ENCODE measurements at places on chromosomes 6 and 20.
A peak's percentile ranks its signal among the peaks of the same experiment; 100 is the strongest.

GRCh38 chr6:16827627-16828026 lies 66.4 kb upstream of the ATXN1 start:
- no peak for DNase-seq

GRCh38 chr20:6979621-6980020 lies 212.1 kb downstream of the BMP2 start:
- DNase-seq: no peak

DNA sequence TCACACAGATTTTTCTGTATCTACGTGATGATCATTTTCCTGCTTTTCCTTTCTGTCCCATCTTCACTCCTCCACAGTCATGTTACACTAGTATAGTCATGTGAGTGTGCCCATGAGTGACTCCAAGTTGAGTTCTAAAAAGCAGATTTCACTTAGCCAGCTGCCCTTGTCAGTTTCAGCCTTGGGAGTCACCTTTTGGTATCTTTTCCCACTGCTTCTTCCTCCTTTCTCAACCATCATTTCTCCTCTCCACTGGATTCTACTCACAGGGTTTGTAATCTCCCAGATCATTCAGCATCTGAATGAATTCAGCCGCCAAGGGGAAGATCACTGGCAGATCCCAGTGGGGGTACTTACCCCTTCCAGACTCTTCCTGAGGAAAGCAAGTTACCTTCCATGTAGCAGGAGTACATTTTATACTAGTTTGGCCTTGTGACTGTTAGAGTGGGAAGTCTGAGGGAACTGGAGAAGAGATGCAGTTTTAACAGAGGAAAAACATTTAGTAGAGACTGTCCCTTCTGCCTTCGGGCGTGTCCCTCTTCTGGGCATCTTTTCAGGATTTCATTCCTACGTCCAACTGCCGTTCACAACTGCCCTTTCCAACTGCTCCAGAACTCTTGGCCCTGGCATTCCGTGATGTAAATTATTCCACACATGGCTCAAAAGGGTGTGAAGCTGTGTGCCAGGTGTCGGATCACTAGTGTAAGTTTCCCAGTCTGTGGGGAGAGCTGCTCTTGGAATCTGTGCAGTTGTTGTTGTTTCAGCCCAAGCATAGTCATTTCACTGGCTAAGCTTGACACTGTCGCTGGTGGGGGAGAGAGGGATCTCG lies 38.9 kb downstream of the BICRAL start:
- DNase-seq: no peak

- DNase-seq: no peak
Observed at GRCh38 chr20:59631751-59632540, 27.6 kb downstream of the PHACTR3 start.

- DNase-seq: no peak
Observed at GRCh38 chr6:89509777-89510281, 76.9 kb downstream of the ANKRD6 start.

DNA sequence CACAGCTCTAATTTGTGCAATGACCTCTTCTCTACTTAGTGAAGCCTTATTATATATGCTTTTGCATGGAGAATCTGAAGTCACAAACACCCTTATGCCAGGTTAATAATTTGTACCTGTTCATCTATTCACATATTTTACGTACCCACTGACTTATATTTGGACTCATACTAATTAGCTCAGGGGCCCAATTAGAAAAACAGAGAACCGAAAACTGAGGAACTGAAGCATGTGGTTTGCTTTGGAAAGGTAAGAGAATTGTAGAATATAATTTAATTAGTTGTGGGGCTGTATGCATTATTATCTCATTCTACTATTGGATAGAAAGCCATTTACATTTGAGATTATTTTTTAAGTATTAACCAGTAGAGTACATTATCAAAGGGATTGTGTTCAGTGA lies 805.9 kb upstream of the CITED2 start:
- DNase-seq: no peak

DNA sequence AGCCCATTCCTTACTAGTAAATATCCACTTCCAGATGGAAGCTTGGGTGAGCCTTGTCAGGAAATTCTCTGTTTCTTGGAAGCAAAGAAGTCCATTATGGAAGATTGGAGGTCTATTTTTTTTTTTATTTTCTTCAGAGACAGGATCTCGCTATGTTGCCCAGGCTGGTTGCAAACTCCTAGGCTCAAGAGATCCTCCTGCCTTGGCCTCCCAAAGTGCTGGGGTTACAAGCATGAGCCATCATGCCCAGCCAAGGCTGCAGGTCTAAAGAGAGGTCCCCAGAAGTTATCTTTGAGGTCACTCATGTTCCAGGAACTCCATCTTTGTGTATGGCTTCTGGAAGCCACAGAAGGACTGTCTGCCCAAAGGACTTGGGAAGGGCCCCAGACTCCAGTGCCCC lies 255.3 kb downstream of the LY86 start:
- DNase-seq: no peak

DNA sequence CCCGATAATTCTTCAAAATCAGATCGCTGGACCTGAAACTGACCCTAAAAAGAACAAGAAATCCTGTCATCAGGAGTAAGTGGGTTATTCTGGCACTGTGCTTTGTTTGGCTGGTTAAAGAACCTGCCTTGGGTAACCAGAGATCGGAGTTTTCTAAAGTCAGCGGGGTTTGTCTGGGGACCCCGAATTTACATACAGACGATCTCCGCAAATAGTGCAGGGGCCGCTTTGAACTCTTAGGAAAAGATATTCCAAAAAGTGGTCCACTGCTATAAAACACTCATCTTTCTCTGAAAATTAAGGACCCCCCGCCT lies 33.0 kb upstream of the BTN3A2 start:
- DNase-seq: no peak

DNA sequence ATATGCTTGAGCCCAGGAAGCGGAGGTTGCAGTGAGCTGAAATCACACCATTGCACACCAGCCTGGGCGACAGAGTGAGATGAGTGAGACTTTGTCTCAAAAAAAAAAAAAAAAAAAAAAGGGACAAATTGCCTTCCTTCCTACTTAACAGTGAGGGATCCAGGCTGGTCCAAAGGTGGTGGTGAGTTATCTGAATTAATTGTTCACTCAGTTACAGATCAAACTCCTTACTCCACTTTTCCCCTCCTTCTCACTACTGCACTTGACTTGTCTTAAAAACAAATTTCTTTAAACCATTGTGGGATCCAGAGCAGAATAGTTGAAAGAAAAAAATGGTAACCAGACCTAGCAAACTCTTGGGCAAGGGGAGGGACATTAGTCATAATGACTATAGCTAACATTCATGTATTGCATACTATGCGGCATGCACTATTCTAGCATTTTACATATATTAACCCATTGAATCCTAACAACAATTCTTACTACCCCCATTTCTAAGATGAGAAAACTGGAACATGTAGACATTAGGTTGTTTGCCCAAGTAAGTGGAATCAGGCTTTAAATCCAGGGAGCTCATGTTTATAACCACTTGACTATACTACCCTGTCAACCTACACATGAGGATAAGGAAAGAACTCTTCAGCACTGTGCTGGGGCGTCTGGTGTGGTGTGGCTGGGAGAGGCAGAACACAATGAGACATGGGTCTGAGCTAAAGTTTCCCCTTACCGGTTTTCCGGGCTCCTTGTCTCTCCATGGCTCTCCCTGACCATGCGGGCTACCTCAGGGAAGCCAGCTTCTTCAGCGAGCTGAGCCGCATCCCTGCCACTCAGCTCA lies 1.5 kb downstream of the GPANK1 start:
- DNase-seq: no peak

- no peak for DNase-seq
Observed at GRCh38 chr6:137514418-137514817, 20.2 kb upstream of the OLIG3 start.

DNA sequence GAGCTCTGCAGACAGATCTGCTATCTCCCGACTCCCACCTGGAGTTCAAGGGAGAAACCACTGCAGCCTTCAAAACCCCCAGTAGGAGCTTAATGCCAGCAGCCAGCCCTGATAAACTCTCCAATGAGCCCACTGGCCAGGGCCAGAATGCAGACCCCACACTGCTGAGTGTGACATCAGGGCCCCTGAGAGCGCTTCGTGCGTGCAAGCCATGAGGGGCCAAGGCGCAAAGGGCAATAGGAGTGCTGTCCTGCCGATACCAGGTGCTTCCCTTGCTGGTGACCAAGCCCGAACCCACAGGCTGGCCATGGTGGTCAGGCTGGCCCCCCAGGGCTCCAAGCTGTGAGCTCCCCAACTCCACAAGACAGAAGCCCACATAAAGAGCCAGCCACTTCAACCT lies 33.2 kb upstream of the CST7 start:
- DNase-seq: no peak

GRCh38 chr6:36337814-36338213 lies 1.1 kb upstream of the BNIP5 start:
- no peak for DNase-seq

DNA sequence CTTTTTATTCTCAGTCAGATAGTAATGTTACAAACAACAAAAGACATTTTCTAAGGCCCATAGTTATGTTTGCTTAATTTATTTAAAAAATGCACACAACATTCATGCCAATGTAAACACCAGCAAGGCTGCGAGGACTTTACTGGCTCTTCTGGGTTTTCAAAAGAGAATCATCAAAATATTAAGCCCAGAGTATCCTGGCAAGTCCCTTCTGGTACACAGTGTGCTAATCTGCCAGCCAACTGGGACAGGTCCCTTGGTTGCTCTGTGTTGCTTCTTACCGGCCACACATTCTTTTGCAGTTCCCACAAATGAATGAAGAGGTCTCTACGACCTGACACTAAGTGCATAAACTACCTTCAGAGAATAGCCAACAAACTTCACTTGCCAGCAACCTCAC lies 42.6 kb upstream of the SPDEF start:
- no peak for DNase-seq

GRCh38 chr20:44388466-44389023 lies 33.0 kb downstream of the HNF4A start:
- peak; percentile 58 for DNase-seq

DNA sequence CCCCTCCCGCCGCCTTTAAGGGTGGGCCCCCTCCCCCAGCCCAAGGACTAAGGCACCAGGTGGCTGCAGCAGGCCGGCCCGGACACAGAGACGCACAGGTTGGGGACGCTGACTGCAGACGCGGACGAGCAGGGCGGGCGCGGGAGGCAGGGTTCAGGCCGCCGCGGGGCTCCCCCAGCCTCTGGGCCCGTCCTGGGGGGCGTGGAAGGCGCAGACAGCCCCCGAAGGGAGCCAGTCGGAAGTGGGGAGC lies 9.3 kb downstream of the DUSP15 start:
- DNase-seq: no peak

All from RCC 7860 (cell line).